ENCODE measurements at places on chromosomes 7 and 10.

DNA sequence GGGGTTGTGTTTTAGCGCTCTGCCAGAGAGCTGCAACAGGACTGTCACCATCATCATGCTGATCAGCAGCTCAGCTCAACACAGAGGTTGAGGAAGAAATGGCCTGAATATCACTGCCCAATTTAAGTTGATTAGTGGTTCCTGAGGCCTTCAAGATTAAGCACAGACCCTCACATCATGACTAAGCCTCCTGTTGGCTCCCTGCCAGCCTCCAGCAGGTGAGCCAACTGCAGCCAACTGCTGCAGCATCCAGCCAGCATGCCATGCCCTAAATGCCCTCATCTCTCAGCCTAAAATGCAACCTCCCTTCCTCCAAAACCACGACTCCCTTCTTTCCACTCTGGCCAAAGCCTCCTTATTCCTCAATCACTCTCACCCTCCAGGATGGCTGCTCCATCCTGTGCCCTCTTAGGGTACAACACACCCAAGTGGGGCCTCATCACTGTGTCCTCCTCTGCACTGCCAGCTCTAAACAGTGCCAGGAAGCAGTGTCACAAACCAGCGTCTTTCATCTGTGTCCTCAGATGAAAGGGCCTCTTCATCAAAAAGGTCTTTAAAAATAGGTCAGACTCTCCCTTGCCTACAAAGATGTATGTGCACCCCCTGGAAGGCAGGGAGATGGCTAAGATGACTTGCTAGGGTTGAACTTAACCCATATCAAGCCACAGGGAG lies 259.3 kb downstream of the ZEB1 start:
- DNase-seq: no peak

DNA sequence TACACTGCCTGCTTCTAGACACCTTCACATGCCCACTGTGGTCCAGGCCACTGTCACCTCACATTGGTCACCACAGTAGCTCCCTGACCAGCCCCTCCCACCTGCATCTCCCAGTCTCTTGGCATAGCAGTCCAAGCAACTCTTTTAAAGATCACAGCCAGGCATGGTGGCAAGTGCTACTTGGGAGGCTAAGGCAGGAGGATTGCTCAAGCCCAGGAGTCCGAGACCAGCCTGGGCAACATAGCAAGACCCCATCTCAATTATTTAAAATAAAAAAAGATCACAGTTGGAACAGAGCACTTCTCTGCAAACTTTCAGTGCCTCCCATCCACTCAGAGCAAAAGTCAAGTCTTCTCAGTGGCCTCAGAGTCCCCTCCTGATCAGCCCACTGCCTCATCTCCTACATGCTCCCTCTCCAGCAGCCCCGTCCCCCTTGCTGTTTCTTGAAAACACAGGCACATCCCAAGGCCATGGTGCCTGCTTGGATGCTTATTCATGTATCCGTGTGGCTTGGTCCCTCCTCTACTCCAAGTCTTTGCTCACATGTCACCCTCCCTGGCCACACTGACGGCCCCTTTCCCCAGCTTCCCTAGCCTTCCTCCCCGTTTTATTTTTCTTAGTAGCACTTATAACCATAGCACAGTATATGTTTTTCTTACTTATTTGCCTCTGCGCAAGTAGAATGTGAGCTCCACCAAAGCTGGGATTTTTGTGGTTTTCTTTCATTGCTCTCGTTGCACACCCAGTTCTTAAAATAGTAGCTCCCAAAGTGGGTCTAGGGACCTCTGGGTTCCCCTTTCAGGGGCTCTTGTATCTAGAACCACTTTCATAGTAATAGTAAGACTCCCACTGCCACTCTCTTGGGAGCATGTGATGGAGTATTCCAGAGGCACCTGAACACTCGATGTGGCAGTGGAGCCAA lies 19.5 kb downstream of the TSPAN15 start:
- DNase-seq: no peak

DNA sequence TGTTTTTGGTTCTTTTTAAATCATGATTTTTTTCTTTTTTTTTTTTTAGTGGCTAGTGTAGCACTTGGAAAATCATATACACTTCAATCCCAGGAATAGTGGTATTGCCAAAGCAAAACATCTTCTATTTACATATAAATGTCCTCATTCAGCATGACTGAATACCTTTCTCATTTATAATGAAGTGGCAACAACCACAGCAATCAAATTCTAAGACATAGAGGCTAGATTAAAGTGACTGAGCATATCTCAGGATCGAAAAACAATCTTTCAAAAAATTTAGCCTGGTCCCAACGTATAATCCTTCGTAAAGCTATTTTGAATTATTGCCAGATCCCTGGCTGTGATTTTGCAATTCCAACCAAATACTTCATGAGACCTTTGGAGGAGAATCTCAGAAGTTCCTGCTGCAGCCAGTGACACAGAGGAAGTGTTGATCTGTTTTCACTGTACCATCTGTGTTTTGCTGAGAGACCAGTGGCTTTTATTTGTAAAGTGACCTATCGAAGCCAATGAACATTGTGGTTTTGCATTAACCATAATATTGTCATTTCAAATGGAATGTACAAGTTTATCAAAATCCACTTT lies 29.8 kb upstream of the SP8 start:
- DNase-seq: no peak

DNA sequence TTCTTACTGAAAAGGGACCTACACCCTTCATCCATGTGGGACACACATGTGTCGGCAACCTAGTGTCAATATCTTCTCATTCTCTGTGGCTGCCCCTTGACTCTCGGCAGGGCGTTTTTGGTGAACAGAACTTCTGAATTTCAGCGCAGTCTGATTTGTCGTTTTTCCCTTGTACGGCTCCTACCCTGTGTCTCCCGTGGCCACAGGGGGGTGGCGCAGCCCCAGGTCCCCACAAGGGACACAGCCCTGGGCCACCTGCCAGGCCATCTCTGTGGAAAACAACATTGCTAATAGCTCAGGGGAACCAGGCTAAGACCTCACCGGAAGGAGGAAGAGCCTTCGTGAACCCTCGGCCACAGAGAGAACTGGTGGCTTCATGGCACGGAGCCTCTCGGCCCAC lies 53.1 kb upstream of the NKX6-2 start:
- DNase-seq: no peak

GRCh38 chr10:115092258-115092554 lies 959 bp upstream of the ATRNL1 start:
- DNase-seq: no peak

DNA sequence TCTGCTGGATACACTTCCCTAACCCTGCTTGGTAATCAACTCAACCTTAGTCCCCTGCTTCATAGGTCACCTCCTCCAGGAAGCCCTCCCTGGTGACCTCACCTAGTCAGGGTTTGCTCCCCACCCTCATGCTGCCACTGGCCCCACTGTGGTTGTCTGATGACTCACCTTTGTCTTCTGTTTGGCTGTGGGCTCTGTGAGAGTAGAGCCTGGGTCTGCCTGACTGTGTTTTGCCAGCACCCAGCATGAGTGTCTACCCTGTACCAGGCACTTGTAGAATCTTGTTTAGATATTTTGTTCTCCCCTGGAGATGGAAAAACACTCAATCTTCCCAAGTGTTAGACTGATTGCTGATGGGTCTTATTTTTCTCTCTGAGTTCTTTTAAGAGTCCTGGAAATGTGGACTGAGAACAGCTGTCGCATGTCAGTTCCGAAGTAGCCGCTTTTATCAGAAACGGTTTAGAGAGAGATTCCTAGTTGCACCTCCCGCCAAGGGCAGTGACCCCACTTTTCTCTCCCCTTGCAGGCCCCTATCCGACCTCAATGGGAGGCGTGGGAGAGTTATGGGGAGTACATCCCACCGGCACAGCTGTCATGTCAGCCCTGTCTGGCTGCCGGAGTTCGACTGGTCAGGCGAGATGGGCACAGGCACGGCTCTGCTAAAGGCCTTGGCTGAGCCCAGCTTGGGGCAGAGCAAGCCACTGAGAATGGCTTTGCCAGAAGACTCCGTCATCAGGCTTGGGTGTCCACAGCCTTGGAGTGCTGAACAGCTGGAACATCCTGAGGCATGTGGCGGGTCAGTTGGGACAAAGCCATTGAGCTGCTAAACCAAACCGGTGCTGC lies 134.3 kb downstream of the GRK5 start:
- DNase-seq: peak; percentile 28

GRCh38 chr10:79192677-79193003 lies 123.9 kb downstream of the ZMIZ1 start:
- no peak for DNase-seq

GRCh38 chr10:26214004-26214403 lies 2.6 kb upstream of the GAD2 start:
- no peak for DNase-seq

DNA sequence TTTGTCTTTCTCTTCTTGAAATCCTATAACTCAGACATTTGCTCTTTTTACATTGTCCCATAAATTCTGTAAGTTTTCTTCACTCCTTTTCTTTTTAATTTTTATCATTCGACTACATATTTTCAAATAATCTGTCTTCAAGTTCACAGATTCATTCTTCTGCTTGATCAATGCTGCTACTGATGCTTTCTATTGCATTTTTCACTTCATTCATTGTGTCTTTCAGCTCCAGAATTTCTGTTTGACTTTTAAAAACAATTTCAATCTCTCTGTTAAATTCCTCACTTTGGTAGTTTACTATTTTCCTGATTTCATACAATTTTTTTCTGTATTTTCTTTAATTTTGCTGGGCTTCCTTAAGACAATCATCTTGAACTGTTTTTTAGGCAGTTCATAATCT lies 230.4 kb downstream of the HPSE2 start:
- no peak for DNase-seq

- DNase-seq: no peak
Observed at GRCh38 chr7:77443042-77443441, 26.9 kb upstream of the GSAP start.

GRCh38 chr10:3331690-3332230 lies 159.2 kb upstream of the PITRM1 start:
- DNase-seq: no peak

GRCh38 chr7:154871928-154872750 lies 130.8 kb downstream of the PAXIP1 start:
- DNase-seq: no peak

GRCh38 chr7:24980534-24981170 lies 674 bp upstream of the OSBPL3 start:
- DNase-seq: peak; percentile 30

GRCh38 chr7:35277359-35277758 lies 23.5 kb upstream of the TBX20 start:
- DNase-seq: no peak

DNA sequence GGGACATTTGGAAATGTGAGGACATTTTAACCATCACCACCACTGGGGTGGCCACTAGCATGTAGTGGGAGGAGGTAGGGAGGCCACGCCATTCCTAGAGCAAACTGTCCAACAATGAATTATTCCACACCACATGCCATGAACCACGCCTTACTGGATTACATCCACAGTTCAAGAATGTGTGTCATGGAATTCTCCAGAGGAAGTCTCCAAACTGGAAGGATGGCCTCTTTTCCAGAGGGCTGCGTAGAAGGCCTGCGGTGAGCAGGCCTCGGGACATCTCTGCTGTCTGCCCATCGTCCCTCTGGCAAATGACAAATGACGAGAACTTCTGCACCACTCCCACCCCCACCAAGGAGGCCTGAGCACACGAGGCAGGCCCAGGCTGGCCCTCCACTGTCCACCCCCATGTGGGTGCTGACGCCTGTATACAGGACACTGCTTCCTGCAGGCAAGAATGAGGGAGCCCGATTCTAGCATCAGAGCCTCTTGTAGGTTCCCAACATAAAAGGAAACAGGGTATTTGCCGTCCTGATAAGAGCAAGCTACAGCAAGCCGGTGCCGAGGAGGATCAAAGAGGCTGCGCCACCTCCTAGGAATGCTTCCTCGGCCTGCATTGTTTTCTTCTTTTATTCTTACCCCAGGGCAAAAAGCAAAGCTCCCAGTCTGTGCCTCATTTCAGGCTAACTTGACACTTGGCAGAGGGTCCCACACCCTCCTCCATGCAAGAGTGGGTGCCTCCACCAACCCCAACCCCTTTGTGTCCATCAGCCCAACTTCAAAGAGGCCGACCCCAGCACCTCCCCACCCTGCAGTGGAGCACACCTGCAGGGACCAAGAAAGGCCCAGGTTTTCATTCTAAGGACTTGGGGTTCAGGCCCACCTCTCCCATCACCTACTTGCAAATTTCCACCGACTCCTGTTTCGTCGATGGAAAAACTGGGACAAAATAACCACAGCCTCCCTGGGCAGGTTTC lies 23.9 kb downstream of the TNS3 start:
- no peak for DNase-seq

DNA sequence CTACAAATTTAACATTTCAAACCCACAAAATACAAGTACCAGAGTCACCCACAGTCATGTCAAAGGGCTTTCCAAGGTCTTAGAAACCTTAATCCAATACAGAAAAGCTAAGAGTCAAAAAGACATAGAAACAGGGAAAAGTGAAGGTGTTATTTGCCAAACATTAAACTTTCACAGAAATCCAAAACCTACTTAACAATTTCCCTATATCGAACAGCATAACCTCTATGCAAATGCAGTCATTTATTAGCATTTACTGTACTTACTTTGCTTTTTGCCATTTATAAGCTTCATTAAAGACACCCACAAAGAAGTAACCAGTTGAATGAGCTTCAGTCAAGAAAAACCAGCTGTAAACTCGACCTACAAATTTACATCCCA lies 1.6 kb downstream of the PANK1 start:
- DNase-seq: no peak

GRCh38 chr7:142471820-142472219 lies 214.0 kb upstream of the PRSS58 start:
- DNase-seq: no peak

DNA sequence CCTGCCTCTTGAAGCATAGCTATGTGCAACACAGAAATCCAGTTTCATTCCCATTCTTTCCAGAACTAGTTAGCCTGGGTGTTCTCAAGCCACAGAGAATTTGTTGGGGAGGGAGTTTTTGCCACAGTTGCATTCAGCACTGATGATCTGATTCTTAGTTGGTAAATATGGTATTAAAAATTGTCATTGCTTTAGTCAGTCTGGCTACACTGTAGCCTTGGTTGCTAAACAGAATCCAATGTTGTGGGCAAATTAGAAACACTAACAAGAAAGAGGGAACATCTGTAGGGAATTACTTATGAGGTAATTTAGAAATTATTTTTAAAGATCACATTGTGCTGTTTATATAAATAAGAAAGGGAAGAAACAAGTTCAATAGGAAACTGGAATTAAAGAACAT lies 57.0 kb upstream of the CC2D2B start:
- no peak for DNase-seq

GRCh38 chr10:78953799-78954297 lies 114.9 kb upstream of the ZMIZ1 start:
- no peak for DNase-seq

- peak; percentile 78 for DNase-seq
Observed at GRCh38 chr10:79347894-79348639, 798 bp downstream of the PPIF start.

DNA sequence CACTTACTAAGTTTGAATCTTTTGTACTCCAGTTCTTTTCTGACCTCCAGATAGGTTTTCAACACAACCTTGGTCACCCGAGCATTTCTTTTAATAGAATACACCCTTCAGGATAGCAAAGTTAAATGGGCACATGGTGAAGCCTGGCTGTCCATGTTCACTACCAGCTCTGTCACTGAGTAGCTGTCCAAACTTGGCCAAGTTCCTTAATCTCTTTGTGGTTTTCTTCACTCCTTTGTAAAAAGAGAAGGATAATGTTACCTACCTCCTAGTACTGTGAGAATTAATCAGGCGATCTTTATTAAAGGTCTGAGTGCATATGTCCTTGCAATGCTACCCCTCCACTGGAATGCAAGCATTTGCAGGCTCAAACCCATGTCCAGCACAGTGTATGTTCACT lies 128.1 kb upstream of the PTPRZ1 start:
- DNase-seq: no peak

Data from stimulated activated CD4-positive, alpha-beta T cell treated with anti-CD3 and anti-CD28 coated beads, Interleukin-1b, Interleukin-23, amount 100 ng/mL, for 24 hours (primary cell).